ENCODE measurements at places on chromosomes 13 and 19.
A peak's percentile ranks its signal among the peaks of the same experiment; 100 is the strongest.

DNA sequence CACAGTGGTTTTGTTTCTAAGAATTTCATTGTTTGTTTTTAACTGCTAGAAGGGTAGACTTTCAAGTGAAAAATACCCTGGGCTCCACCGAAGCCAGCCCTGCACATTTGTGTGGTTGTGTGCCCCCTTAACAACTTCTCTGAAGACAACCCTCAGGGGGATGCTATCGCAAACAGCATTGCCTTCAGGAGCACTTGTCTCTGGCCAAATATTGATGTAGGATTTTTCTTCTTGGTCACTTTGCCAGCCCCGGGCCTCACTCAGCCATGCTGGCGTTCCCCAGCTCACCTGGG, 69.2 kb upstream of the SERP2 start:
- no peak for DNase-seq

DNA sequence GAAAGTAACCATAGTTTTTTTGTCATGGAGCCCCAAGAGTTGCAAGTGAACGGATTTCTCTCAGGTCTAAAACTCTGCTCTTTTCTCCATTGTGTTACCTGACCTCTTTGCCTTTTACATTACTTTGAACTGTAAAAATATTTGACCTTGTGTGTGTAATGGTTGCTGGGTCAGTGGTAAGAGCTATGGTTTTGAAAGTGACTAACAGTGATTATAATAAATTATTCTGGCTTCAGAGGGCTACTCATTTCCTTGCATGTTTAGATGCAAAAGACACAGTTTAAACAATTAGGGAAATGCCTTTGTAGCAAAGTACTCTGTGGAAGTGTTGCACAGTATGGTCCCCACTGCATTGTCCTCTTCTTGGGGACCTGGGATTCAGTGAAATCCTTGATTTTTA, 29.3 kb upstream of the PSG8 start:
- no peak for DNase-seq

DNA sequence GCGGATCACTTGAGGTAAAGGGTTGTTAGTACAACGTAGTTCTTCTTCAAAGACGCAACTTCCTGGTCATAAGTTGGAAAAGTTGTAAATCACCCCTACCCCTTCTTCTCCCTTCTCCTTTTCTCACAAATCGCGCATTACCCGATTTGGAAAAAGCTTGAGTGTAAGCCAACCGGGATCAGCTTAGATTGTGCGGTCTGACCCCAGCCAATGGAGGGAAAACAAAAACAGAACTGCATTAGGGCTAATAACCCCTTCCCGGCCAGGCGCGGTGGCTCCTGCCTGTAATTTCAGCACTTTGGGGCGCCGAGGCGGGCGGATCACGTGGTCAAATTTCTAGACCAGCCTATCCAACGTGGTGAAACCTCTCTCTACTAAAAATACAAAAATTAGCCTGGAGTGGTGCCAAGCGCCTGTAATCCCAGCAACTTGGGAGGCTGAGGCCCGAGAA, 806 bp downstream of the ZNF90 start:
- no peak for DNase-seq

GRCh38 chr19:12364391-12365235, 870 bp downstream of the ZNF442 start:
- no peak for DNase-seq

- DNase-seq, result no peak
Observed at GRCh38 chr19:46160233-46160775, 12.3 kb downstream of the IGFL2 start.

DNA sequence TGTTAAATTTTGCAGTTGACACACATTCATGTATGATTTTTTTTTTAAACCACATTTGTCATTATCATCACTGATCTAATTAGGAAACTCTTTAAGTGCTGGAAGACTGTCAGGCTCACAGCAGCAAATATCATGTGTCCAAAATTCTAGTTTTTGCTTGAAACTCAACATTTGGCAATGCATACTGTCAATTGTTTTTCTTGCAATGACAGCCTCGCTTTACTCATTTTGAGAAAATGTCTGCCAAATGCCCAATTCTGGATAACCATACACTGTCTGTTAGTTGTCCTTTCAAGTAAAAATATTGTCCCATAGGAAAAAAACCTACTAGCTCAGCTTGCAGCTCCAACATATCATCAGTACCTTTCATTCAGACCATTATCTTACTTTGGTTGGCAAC, 523.9 kb upstream of the ARGLU1 start:
- no peak for DNase-seq

DNA sequence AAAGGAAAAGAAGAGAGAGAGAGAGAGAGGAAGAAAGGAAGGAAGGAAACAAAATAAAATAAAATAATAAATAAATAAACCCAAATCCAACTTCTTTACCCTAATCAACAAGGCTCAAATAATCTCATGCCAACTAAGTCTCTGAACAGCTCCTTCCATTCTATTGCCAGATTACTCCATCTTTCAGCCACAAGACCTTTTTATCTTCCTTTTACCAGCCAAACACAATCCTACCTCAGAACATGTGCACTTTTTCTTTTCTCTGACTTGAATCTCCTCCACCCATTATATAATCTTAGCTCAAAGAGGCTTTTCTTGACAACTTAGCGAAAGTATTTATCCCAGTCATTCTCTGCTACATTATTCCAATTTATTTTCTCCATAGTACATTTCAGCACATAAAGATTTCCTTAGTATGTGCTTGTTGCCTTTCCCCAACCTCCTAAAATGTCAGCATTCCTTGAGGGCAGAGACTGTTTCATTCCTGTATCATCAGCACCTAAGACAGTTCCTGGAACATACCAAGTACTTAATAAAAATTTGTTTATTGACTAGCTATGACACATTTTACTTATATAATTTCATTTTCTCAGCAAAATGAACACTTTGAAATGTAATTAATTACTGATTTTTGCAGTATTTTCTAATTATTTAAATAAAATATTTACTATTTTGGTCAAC, 33.5 kb upstream of the USPL1 start:
- DNase-seq, result no peak

DNA sequence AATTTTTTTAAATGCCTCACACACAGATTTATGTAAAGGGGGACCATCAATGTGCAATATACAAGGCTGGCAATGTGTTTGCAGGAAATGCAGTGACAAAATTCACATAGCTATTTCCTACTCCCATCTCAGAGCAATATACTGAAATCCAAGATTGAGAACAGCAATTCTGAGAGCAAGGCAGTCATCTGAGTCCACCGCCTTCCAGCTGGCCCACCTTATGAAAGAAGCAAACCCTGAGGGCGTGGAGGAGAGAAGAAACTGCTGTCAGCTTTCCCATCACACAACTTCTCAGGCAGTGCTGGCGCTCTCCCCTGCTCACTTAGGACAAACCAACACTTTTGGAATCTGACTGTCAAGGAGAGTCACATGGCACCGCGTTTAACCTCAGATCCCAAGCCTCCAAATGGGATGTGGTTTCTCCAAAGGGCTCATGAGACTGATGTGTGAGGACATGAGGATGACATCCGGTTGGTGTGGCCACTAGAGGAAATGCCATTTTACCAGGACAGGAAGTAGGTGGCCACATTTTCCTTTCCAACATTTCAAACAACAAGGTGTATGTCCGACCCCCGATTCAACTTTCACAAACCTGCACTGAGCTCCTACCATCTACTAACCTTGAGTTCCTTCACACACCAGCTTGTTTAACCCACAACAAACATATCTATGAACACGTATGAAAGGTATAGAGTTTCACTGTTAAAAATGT, 3.7 kb upstream of the DOCK9 start:
- no peak for DNase-seq

GRCh38 chr19:41753936-41754529, 1.3 kb upstream of the CEACAM6 start:
- peak; percentile 58 for DNase-seq

DNA sequence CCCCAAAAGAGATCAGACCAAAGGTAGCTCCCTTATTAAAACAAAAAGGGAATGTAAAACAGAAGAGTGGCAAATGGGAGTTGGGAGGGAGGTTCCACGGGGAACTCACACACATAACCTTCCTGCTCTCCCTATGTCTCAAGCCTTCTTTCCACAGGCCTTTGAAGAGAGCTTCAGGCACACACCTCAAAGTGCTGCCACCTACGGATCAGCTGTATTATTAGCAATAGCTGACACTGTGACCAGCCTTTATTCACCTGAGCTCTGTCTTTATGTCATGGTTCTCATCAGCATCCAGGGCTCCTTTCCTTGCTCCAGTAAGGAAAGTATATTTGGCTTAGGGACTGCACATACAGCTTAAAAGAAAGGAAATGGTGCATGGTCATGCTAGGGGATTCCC, 11.3 kb downstream of the ZNF571 start:
- DNase-seq, result no peak

- DNase-seq, result no peak
Observed at GRCh38 chr19:6467384-6467783, 3.3 kb downstream of the CRB3 start.

- DNase-seq, result no peak
Observed at GRCh38 chr13:32124743-32125142, 93.2 kb downstream of the FRY start.
